ENCODE measurements at places on chromosomes 7 and 10.

DNA sequence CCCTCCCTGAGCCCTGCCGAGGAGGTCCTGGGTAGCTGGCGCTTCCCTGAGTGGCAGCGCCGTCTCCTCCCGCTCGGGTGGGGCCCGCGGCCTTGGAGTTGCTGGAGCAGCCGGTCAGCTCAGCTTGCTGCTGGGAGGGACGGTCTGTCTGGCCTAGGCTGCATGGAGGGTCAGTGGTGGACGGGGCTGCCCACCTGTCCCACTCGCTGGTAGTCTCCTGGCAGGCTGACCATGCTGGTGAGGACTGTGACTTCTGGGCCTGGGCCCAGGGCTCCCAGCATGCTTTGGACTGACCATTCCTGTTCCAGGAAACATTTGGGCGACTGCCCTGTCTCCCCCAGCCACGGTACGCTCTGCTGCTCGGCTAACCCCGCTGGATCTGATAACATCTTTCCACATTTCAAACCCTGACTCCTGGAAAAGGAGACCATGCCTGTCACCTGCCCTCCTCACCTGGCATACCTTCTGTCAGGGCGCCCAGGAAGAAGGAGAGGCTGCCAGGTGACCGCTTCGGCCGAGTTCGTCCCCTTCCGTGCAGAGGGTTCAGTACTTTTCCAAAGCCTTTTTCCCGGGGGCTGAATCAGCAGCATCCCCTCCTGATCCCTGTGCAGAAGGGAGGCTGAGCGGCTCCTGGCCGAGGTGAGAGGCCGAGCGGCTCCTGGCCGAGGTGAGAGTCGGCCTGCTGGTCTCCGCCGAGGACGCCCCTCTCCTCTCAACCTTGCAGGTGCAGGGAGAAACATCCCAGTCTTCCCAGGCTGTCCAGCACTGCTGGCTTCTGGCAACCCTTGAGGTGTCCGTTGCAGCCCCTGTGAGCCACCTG, 43.4 kb downstream of the FAM20C start:
- DNase-seq: no peak

DNA sequence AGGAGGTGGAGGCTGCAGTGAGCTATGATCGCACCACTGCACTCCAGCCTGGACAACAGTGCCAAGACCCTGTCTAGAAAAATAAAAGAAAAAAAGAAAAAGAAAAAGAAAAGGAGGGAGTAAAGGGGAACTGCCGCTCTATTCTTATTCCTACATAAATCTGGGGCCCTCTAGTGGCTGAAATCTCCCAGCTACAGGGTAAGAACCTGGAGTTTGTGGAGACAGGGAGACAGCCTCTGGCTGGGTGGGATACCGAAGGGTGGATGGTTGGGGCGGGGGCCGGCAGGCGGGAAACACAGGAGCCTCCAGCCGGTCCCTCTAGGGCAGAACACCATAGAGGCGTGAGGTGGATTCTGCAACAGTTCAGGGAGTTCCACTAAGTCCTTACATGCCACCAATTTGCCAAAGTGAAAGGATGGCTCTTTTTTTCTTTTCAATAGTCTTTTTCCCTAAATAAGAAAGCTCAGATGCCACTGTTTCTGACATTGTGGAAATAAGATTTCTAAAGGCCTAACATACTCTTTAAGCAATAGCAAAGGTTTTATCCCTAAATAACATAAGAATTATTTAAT, 117.3 kb downstream of the SVIL start:
- no peak for DNase-seq

DNA sequence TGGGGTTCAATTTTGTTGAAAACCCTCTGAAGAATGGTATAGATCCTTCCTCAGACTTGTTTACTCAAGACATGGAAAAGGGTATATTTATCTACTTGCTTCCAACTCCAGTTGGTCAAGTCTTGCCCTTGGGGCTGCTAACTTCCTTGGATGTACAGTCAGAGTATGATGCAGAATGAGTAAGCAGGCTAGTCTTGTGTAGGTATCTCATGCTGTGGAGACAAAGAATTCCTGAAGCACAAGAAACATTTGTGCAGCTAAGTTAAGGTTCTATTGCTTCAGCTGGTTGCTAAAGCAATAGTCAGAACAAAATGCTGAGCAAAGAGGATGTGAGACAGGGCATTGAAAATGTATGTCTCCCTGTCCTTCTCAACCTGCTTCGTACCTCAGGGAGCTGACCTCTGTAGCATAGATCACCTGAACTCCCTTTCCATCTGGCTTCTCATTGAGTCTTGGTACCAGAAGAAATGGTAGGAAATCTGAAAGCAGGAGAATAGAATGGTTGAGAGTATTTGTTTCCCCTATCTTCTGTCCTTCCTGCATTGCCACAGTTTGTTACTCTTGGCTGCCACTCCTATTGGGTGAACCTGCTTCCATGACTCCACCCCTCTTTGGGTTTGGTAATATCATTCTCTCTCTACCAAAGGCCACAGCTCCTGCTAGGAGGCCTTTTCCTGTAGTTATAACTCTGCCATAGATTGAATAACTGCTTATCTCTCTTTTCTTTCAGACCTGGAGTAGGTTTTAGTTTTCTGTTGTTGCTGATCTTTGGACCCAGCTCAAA, 346.0 kb downstream of the PHF14 start:
- no peak for DNase-seq

GRCh38 chr7:36203071-36203790, 50.2 kb downstream of the EEPD1 start:
- DNase-seq: no peak

Data from NCI-H1436 treated with DMSO at 0.1 percent for 48 hours (cell line).